ENCODE measurements at places on chromosomes 1 and 21.

DNA sequence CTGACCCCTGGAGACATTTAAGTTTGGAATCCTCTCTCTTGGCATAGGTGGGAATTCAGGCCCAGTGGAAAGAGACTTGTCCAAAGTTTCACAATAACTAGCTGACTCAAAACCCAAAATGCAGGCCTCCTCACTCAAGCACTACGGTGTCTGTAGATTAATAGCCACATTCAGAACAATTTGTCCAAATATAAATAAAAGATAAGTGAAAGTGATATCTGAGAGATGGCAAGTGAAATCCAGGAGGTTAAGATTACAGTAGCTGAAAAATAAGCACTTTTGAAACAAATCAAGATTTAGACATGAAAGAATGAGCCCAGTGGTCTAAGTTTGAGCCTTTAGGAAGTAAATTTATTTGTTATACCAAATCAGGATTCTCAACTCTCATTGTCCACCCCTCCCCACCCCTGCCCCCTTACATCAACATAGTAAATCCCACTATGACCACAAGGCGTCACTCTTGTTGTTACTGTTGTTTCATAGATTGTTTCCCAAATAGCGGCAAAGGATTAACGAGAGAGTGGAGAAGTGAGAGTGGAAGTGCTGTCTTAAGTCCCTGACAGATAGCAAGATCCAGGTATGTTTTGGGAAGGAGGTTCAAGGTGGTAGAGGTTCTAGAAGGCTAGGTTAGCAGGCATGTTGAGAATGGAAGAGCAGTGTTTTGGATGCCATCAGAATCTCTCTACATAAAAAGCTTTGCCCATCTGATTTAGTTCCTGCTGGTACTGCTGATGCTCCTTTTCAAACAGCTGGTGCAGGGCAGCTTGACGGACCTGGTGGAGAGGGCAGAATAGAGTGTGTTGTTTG is 7.1 kb upstream of the TPM3 start:
- no peak for DNase-seq

DNA sequence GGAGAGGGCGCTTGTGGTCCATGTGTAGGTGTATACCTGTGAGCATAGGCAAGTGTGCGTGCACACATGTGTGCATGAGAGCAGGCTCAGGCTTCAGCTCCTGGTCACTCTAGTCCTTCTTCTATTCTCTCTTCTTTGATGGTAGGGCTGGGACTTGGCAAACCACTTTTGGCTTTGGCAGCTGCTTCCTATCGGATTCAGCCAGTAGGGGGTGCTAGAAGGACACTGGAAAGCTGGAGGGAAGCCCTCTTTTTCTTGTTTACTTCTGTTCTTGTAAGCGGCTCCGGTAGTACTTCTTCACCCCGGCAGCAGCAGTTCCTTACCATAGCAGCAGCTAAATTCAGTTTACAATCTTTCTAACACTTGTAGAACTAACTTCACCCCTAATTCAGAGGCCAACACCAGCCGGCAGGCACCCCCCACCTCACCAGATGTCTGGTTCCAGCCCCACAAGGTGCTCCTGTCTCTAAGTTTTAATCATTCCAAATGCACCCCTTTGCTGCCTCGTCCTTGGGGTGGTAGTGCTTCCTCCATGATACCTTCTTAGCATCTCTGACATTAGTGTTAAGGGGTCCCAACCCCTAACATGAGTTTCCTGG is 25.1 kb downstream of the NENF start:
- no peak for DNase-seq

GRCh38 chr21:34116569-34116968 is 43.2 kb downstream of the MRPS6 start:
- no peak for DNase-seq

- no peak for DNase-seq
These were observed 52.3 kb upstream of the SIPA1L2 start for GRCh38 chr1:232682248-232682647.

- no peak for DNase-seq
These were observed 1.1 kb downstream of the AKT3 start for GRCh38 chr1:243848858-243849420.

All from epithelial cell of prostate (primary cell).